ENCODE measurements at places on chromosomes 6 and 20. TPM values are rescaled to one million over a fixed set of nuclear protein-coding genes. Genes with fewer than 3 reads are reported as not detected.

Gene BPIFB3
- not detected for total RNA-seq

Gene POU5F1
- 0.94 TPM for total RNA-seq

Gene LY6G6C
- not detected for total RNA-seq

Gene TEAD3
- 25.4 TPM for total RNA-seq

Gene TRIM10
- not detected for total RNA-seq

Gene CGA
- total RNA-seq, result not detected

Gene TRIM15
- not detected for total RNA-seq

Gene SEMG1
- total RNA-seq, result not detected

Gene SPINT4
- not detected for total RNA-seq

Gene IL20RA
- total RNA-seq, result 9.1 TPM

Gene ANKRD66
- not detected for total RNA-seq

Gene AVP
- 0.51 TPM for total RNA-seq

Gene WDR27
- total RNA-seq, result 9.0 TPM

Gene NPEPL1
- 24.4 TPM for total RNA-seq

Gene GRIK2
- total RNA-seq, result 5.5 TPM

Gene BMP7
- 23.2 TPM for total RNA-seq

Gene RAET1L
- total RNA-seq, result not detected

Gene APOM
- 1.9 TPM for total RNA-seq

Gene FAM209B
- 0.35 TPM for total RNA-seq

Gene PAX1
- total RNA-seq, result not detected

Gene COL9A1
- total RNA-seq, result 0.24 TPM

Gene PHACTR1
- total RNA-seq, result 114 TPM

Gene CNR1
- total RNA-seq, result 0.11 TPM

Gene BMP6
- total RNA-seq, result 2.6 TPM

Gene BFSP1
- total RNA-seq, result 0.73 TPM

Gene NKX2-2
- total RNA-seq, result not detected

Gene TMEM151B
- total RNA-seq, result not detected

Gene CCM2L
- total RNA-seq, result 8.5 TPM

Gene TREML2
- total RNA-seq, result not detected

Gene PBX2
- 39.1 TPM for total RNA-seq

Gene CST5
- not detected for total RNA-seq

Gene ZNF391
- total RNA-seq, result 0.51 TPM

Gene MAS1
- total RNA-seq, result not detected

Gene KHDC1L
- total RNA-seq, result not detected

Gene YIPF3
- total RNA-seq, result 64.0 TPM

Gene SLC17A2
- total RNA-seq, result not detected

Gene TGM3
- total RNA-seq, result not detected

Gene RAB23
- 10.8 TPM for total RNA-seq

Gene CD24
- total RNA-seq, result 0.75 TPM

Gene ECT2L
- total RNA-seq, result 0.70 TPM

Gene COMMD7
- 47.8 TPM for total RNA-seq

Gene PTGIS
- 26.9 TPM for total RNA-seq

Gene MROH8
- 3.8 TPM for total RNA-seq

Gene CAP2
- total RNA-seq, result 118 TPM

Gene SLC12A5
- total RNA-seq, result not detected
